ENCODE measurements at places on chromosomes 11 and 22.

DNA sequence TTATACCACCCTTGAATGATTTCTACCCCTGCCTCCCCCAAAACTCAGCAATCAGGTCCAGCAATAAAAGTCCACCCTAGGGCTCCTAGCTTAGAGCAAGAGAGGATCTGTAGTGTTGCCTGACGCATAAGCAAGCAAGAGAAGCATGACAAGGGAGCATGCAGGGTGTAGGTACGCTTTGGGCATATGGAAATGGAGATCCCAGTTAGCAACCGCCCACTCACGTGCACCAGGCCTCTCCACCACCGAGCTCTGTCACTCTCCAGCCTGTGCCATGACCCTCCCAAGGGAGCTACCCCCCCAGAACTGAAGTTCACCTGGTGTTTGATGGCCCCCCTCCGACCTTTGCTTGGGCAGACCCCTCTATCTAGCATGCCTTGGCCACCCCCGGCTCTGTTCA, 39.4 kb downstream of the SERPINH1 start:
- no peak for DNase-seq

DNA sequence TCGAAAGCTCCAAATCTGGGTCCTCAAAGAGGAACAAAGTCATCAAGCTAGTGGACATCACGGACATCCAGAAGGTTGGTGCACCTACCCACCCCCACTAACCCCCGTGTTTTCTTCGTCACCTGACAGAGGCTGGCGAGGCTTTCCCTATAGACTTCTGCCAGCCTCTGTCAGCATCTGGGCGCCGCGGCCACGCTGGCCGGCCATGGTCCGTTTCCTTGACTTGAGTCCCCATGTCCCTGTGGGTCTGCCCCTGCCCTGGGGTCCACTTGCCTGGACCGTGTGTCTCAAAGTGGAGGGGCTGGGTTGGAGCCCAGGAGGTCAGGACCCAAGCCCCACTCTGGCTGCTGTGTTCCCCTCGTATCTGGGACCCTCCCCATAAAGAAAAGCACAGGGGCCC, 55.3 kb downstream of the GRAMD4 start:
- no peak for DNase-seq

- DNase-seq: no peak
These were observed 189.1 kb upstream of the FAT3 start for GRCh38 chr11:92035488-92035887.

DNA sequence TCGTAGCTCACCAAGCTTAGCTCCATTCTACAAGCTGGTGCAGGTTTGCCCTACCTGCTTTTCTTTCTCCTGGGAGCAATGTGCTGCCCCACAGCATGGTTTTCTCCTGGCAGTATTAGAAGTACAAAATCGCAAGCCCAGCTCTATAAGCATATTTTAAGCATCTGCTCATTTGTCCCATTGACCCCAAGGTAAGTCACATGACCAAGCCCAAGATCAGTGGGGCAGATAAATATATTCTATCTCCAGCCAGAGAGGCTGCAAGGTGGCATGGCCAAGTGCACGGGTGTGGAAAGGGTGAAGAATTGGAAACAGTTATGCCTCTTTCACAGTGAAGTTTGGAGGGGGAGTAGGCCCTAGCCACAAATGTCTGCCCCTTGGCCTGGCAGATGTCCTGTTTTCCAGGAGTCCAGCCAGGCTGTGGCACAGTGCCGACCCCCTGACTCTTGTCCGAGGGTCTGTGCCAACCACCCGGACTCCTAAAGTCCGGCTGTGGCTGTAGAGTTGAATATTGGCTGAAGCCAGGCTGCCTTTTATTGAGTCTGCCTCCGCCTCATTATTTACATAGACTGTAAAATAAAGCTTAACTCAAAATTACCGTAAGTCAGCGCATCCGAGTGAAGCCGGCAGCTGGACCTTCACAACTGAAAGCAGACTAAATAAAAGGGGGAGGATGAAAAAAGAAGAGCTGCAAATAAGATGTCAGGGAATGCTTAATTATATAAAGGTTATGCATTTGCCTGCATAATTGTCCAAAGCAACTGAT, 165.7 kb downstream of the COMMD9 start:
- no peak for DNase-seq

GRCh38 chr22:39148727-39149535, 3.5 kb downstream of the CBX7 start:
- no peak for DNase-seq

GRCh38 chr11:77770629-77771028, 49.9 kb downstream of the RSF1 start:
- DNase-seq: no peak

- DNase-seq: no peak
These were observed 107.7 kb upstream of the PLET1 start for GRCh38 chr11:112368381-112368780.

DNA sequence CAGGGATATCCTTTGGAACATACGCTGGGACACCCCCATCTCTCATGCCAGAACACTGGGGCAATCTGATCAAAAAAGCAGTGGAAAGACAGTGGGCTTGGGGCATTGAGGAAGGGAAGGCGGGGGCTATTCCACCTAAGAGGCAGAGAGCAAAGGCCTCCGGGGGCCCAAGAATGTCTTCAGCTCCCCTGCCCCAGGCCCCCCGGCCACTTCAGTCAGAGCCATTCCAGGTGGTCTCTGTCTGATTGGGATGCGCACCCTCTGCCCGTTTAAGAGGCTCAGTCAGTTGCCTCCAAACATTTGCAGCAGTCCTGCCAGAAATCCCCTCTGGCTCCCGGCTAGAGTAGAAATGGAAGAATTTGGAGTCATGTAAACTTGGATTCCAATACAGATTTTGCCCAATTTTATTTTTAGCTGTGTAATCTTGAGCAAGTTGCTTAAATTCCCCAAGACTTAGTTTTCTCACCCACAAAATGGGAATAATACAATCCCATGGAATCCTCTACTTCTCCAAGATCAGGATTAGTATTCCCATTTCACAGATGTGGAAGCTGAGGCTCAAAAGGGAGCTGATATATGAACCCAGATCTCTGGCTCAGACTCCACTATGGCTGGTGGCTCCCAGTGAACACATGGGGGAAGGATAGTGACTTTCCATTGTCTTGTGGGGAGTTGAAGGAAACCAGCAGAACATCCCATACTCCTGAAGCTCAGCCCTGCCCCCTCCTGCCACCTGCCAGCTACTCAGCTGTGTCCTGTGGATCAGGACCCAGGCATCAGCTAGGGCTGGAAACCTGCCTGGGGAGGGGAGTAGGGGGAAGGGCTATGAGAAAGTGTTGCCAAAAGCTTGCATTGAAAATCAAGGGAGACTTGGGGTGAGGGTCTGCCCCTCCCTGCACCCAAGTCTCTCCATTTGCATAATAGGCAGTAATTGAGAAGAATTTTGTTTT, 6.1 kb upstream of the WNT11 start:
- DNase-seq: no peak

- no peak for DNase-seq
These were observed 457 bp downstream of the RNF141 start for GRCh38 chr11:10540546-10540914.

GRCh38 chr22:27993774-27994350, 74.8 kb upstream of the PITPNB start:
- peak; percentile 41 for DNase-seq

GRCh38 chr11:120660024-120660565, 148.5 kb downstream of the GRIK4 start:
- peak; percentile 77 for DNase-seq

DNA sequence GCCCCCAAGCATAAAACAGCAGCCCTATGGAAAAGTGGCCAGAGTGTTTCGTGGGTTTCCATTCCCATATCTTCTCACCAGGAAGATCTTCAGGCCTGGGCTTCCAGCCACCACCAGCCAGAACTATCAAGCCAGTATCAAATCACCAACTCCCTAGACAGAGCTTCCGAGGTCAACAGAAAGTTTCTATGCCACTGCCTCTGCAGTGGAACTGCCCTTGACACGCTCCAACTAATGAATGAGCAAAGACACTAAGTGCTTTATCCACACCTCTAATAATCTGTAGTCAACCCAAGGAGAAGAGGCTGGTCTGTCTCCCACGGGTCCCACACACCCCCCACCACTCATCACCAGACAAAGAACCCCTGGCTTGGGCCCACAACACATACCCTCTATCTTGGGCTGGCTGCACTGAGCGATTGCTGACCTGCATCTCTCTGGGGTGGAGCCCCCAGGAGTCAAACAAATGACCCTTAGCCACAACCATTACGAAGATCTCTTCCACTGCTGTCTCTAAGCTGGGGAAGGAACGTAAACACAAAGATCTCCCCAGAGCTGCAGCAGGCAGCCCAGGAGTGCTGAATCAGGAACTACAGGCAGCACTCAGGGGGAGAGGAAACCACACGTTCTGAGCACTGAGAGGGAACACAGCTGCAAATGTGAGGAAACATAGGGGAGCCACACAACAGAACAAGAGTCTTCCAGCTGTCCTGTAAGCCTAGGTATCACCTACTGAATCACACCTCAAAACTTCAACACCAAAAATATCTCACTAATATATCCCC, 9.7 kb downstream of the OR5AN1 start:
- DNase-seq: peak; percentile 59

- DNase-seq: no peak
These were observed 49.3 kb upstream of the MPPED2 start for GRCh38 chr11:30635401-30635989.

DNA sequence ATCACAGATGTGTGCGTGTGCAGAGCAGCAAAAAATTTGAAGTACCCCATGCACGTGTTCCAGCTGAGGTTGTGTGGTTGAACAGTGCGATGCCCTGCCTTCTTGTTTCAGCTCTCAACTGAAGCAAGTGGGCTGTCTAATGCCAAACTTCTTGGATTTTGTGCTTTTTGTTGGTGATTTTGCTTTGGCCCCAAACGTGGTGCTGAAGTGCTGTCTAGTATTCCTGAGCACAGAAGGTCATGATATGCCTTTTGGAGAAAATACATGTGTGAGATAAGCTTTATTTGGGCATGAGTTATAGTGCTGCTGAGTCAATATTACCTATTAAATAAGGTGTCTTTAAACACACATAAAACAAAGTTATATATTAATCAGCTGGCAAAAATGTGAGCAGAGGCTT, 14.1 kb downstream of the YDJC start:
- no peak for DNase-seq

- DNase-seq: no peak
These were observed 4.7 kb downstream of the CARNS1 start for GRCh38 chr11:67420147-67420645.

DNA sequence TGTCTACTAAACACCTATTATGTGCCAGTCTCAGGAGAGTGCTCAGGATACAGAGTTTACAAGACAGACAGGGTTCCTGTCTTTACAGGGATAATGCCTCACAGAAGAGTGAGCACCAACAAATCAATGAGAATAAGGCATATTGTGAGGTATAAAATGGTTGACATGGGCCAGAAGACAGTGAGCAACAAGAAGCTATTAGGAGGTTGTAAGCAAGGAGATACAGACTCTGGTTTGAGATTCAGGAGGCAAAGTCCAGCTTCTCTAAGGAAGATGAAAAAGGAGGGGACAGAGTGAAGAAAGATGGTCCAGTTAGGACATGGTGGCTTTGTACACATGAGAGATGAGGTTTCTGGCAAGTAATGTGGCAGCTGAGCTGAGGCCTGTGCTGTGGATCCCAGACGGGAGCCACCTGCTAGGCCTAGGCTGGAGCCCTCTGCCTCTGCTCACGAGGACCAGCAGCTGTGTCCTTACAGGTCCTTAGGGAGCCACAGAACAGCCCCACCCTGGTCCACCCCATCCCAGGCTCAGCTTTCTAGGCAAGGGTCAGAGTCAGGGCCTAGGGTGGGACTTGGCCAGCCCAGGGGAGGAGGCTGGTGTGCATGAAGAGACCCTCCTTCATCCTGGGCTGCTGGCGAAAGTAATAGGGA, 110.5 kb downstream of the ZNF280B start:
- DNase-seq: no peak

DNA sequence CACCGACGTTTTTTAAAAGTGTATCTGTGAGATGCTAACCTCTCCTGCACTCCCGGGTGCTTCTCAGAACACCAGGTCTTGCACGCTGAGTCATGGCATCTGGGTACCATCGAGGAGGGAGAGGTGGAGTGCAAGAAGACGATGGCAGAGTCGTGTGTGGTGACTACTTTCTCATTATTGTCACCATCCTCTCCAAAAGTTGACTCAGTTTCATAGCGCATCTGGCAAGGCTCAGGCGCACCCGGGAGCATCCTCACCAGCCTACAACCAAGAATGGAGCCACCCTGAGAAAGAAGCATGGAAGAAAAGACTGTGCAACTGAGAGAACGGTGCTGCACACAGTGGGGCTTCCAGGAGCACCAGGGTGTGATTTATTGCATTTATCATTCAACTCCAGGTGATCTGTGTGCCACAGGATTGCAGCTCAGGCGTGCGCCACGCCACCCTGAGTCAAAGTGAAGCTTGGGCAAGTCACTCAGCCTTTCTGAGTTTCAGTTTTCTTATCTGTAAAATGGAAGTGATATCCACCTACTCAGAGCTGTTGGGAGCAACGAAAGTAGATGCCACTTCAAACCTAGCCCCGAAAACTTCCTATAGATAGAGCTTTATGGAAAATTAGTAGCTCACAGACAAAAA, 65.4 kb downstream of the LINC01488 start:
- peak; percentile 49 for DNase-seq

- no peak for DNase-seq
These were observed 24.6 kb downstream of the MRGPRD start for GRCh38 chr11:68956142-68956541.

GRCh38 chr11:46427364-46427763, 35.8 kb upstream of the CHRM4 start:
- no peak for DNase-seq

DNA sequence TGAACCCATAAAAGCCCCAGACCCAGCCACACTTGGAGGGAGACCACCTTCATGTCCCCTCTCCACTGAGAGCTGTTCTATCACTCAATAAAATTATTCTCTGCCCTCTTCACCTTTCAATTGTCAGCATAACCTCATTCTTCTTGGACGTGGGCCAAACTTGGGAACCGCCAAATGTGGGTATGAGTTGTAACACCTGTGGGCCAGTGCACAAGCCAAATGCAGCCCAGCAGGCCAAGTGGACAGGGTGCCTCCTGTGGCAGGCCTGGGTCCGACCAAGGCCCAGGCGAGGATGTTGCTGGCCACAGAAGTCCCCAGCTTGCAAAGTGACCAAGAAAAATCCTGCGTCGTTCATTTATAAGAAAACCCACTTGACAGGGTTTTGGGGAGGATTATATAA, 621.2 kb downstream of the METTL15 start:
- DNase-seq: no peak

- DNase-seq: no peak
These were observed 42.6 kb downstream of the ST14 start for GRCh38 chr11:130202009-130202817.

- DNase-seq: no peak
These were observed 3.7 kb downstream of the TRPM5 start for GRCh38 chr11:2440646-2441045.

All from mesenteric fat pad (tissue), 1 donor.